ENCODE measurements at places on chromosomes 3 and 15.

DNA sequence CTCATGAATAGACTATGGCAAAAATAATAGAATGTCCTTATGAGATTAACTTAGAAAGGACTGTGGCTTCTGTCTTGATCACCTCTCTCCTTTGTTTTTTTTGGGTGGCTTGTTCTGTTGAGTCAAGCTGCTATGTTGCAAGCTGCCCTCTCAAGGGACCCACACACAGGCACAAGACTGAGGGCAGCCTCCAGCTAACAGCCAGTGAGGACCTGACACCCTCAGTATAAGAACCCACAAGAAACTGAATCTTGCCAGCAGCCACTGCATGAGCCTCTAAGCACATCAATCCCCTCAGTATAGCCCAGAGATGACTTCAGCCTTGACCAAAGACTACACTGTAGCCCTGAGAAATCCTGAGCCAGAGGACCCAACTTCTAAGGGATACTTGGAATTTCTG, 361.1 kb downstream of the MCTP2 start:
- no peak for DNase-seq

DNA sequence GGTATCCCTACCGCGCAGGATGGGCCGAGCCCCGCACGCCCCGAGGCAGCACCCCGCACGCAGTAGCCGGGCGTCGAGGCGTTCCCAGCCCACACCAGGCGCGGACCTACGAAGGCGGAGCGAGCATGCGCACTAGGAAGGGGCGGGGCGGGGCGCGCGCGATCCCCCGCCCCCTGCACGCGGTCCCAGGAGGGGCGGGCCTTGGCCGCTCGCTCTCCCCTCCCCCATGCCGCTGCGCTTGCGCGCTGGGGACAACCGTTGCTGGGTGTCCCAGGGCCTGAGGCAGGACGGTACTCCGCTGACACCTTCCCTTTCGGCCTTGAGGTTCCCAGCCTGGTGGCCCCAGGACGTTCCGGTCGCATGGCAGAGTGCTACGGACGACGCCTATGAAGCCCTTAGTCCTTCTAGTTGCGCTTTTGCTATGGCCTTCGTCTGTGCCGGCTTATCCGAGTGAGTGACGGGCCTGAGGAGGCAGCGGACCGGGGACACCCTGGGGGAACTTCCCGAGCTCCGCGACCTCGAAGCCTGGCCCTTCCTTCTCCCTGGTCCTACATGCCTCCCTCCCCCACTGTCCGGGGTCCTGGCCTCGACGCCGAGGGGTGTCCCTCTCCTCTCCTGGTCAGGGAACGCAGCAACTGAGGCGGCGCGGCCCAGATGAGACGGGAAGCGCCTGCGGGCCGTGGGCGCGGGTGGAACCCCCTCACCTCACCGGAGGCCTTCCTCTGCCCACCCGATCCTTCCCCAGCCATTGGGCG, at the start of gene SPESP1:
Gene SPESP1 (plus strand): TSS at position 258 of the 755 bp plus-strand sequence. CDS start 129 bp downstream, at position 387.
- DNase-seq: peak; percentile 7

DNA sequence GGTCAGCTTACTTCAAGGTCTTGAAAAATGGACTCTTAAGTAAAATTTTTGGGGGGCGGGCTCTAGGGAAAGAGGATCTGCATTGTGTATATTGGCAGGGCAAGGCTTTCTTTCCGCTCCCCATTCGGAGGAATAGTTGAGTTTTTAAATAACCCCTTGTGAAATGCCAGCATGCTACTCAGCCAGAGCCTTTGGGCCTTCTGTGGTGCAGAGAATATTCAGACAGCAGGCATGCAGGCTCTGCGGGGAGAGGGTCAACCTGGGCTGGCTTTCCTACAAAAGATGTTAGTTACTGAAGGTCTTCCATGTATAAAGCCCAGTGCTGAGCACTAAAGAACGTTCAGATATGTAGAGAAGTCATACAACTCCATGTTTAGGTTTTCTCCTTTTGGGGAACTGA, 40.6 kb downstream of the ADAMTSL3 start:
- DNase-seq: no peak

- no peak for DNase-seq
Measured at GRCh38 chr3:23825802-23826201, 20.0 kb downstream of the UBE2E1 start.

DNA sequence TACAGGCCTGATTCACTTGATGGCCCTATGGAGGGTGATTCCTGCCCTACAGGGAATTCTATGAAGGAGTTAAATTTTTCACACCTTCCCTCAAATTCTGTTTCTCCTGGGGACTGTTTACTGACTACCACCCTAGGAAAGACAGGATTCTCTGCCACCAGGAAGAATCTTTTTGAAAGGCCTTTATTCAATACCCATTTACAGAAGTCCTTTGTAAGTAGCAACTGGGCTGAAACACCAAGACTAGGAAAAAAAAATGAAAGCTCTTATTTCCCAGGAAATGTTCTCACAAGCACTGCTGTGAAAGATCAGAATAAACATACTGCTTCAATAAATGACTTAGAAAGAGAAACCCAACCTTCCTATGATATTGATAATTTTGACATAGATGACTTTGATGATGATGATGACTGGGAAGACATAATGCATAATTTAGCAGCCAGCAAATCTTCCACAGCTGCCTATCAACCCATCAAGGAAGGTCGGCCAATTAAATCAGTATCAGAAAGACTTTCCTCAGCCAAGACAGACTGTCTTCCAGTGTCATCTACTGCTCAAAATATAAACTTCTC, 43.6 kb downstream of the BLM start:
- no peak for DNase-seq

GRCh38 chr15:74428970-74429780, 4.6 kb downstream of the SEMA7A start:
- DNase-seq: no peak

DNA sequence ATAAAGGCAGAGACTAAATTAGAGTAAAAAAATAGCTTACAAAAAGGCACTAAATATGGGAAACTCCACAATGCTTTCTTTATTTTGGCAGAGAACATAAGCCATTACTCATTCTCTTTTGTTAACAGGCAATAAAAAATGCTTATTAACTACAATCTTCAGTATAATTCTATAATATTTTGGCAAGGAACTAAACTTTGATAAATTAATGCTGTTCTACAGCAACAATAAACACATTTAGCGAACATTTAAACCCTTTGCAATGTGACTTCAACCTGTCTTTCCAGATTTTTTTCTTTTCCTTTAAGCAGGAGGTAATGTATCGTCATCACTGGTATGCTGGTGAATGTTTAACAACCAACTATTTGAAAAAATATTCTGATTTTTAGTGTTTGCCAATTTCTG, 42.2 kb upstream of the POU1F1 start:
- no peak for DNase-seq

- DNase-seq: peak; percentile 52
Measured at GRCh38 chr3:101803173-101803782, 24.3 kb downstream of the NXPE3 start.

GRCh38 chr3:194941360-194941955, 255.8 kb downstream of the FAM43A start:
- DNase-seq: no peak

DNA sequence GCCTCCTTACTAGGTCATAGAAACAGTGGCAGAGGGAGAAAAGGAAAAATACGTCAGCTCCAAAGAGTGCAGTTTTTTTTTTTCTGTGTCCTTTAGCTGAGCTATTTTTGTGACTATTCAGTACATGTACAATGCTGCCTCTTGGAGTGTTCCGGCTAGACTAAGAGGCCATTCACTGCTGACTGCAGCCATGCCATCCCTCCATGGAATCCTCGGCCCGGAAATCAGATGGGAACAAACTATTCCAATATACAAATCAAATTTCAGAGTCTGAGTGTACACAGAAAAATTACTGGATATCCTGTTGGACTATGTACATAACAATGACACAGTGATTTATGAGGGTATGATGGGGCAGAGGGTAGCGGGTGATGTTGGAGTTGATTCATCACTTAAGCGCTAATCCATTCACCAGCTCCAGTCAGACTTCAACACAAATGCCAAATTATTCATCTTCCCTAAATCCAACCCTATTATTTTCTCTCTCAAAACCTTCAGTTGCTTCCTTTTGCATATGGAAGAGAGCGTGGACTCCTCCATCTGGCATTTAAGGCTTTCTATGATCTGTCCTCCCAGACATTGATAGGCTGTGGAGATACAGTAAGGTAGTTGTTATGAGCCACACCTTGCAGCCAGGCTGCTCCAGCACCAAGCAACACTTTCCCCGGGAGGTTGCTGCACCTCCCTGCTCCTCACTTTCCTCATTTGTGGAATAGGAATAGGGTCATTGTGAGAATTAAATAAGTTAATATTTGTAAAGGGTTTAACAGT, 109.1 kb downstream of the LPP start:
- DNase-seq: no peak

DNA sequence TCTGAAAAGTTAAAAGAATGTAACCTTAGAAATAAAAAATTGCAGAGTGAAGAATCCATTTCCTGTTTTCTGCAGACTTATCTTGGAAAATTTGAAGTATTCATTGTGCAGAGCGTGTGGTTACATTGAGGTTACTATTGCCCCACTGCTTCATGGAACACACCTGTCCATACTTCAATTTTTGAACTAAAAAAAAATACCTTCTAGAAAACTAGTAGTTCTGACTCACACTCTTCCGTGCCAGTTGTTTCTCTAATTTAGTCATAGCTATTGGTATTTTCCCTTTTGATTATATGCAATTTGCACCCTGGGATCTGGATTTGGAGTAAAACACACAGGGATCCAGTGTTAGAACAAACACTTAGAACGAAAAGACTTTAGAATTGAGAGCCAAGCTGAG, 111.8 kb upstream of the LYSMD4 start:
- no peak for DNase-seq

DNA sequence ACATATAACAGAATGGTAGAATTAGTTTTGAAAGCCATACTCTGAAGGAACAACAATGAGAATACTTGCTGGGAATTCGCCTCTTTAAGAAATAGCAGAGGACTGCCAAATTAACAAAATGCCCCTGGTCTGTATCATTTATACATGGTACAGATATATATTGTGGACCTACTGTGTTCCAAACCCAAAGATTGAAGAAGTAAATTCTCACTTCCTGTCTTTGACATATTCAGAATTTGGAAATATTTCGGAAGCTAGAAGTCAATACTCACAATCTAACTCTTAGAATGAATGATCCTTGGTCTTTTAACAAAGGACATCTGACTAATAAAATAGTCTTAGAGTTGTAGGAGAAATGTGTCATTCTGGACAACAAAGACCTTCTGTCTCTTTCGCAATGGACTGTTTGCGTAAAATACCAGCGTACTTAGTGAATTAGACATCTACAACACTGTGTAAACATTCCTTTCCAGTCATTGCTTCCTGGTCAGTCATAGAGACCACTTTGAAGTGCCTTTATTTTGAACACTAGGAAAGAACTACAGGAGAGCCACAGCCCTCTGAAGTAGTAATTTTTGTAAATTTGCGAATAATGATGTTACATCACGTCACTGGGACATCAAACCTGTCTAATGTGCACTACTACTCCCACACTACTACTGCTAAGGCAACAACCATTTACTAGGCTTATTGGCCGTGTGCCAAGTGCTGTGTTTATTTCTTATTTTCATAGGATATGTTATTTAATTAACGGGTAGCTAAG, 68.0 kb downstream of the CHL1 start:
- no peak for DNase-seq

DNA sequence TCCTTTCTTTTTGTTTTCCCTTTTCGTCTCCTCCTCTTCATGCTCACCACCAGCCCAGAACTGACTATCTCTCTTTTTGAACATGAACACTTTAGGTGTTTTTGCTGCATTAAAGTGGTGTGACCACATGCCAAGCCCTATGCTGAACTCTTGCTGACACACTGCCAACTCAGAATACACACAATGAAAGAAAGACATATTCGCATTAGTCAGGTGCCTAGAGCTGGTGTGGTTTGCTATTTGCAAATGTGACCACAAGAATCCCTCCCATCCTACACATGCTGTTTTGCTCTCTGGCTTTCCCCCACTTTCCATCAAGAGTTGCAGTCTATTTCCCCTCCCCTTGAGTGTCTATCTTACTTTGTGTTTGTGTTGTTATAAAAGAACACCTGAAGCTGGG, 967.8 kb upstream of the CFAP20DC start:
- no peak for DNase-seq

DNA sequence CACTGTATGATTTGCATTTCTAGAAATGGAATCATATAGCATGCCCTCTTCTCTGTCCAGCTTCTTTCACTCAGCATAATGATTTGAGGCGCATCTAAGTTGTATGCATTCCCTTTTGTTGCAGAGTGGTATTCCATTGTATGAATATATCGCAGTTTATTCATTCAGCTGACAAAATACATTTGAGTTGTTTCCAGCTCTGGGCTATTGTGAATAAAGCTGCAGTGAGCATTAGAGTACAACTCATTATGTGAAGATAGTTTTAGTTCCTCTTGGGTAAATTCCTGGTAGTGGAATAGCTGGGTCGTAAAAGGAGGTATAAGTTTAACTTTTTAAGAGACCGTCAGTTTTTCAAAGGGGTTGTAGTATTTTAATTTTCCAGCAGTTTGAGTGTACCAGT, 38.5 kb upstream of the POLR2M start:
- no peak for DNase-seq

DNA sequence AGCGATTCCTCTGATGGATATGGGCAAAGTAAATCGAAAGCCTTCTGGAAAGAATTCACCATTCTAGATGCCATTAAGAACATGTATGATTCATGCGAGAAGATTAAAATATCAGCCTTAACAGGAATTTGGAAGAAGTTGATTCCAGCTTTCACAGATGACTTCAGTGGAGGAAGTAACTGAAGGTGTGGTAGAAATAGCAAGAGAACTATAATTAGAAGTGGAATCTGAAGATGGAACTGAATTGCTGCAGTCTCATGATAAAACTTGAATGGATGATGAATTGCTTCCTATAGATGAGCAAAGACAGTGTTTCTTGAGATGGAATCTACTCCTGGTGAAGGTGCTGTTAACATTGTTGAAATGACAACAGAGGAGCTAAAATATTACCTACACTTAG, 30.1 kb upstream of the TBC1D23 start:
- DNase-seq: no peak

GRCh38 chr15:39585389-39585841, 4.5 kb downstream of the THBS1 start:
- DNase-seq: peak; percentile 30

DNA sequence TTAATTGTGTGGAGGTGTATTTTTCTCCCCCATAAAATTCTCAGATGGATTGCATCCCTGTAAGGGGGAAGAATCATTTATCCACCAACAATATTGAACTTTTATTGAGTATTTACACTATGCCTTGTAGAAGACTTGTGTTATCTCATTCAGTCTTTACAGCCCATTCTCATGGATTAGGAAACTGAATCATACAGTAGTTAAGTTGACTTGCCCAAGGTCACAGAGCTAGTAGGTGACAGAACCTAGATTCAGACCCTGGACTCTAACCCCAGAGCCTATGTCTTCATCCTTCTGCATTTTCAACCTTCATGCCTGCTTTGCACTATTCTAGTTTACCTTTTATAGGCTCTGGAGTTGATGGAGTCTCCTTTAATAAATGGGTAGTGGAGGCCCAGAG, 226.8 kb downstream of the LPP start:
- no peak for DNase-seq

DNA sequence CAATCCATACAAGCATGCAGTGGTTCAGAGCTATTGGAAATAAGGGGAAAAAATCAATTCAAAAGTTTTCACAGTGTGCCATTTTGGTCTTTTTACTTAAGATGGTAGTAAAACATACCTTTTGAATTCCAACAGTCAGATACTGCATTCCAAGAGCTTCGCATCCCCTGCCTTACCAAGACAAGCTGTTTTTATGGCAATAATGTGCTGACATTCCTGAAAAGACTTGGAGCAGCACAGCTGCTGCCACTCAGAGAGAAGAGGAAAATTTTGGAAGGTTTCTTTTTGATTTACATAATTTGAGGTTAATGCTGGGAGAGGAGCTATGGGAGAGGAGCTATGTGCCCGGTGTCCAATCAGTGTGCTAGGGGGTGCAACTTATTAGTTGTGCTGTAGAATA, 148.3 kb downstream of the FEZF2 start:
- no peak for DNase-seq

Measured in BE2C (cell line).